ENCODE measurements at places on chromosomes 6 and 20.

DNA sequence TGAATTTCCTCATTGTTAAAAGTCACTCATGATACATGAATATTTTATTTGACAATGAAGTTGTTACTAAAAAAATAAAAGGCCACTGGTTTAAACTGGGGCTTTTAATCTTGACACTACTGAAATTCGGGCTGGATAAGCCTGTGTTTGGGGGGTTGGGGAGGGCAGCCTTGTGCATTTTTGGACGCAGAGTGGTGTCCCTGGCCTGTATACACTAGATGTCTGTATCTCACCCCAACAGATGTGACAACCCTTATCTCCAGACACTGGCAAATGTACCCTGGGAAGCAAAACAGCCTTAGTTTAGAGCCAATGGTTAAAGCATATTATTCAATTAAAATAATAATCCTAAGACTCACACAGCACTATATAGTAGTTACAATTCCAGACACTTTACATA is 24.8 kb downstream of the MAN1A1 start:
- DNase-seq: no peak

DNA sequence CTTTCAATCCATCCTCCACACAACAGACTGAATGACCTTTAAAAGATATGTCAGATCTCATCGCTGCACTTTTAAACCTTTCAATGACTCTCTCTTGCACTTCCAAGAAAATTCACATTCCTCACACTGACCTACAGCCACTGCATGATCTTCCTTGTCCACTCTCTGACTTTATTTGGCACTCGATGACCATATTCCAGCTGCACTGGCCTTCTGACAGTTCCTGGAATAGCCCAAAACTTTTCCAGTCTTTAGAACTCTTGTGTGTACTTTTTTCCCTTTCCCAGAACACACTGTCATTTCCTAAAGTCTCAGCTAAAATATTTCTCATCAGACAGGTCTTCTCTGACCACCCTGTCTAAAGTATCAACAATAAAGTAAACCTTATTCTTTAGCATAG is 174.6 kb downstream of the ADGRG6 start:
- no peak for DNase-seq

DNA sequence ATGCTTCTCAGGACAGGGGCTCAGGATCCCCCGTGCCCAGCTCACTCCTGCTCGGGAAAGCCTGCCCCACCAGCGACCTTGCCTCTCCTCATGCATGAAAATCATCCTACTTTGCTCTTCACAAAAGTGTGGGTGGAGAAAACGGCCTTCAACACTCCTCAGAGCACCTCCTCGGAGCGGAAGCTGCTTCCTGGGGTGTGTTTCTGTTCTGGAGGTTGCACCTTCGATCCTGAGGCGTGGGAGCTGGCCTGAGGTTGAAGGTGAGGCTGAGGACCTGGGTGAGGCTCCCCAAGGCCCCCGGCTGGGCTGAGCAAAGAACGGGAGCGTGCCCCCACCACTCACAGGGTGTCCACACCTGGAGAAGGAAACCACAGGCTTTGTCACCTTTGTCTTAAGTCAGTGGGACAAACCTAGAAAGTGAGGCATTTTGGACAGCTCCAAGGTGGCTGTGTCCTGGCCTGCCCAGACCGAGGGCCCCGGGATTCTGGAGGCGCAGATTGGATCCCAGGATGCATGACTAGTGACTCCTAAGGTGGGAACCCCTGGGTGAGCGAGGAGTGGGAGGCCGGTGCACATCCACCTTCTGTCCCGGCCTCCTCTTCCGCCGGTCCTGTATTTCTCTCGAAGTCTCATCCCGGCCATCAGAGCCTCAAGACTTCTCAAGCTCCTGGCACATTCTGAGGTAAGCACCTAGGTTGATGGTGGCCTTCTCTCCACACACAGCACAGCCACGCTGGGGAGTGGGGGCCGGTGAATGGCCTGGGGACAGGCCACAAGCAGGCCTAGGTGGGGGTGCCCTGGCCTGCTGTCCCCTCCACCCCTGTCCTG is 104.7 kb downstream of the TMEM242 start:
- DNase-seq: no peak

- no peak for DNase-seq
Observed at GRCh38 chr20:59207742-59208357, 44.2 kb downstream of the ZNF831 start.

- DNase-seq: no peak
Observed at GRCh38 chr6:169026175-169026574, 227.5 kb downstream of the THBS2 start.

- DNase-seq: no peak
Observed at GRCh38 chr6:11876934-11877433, 98.4 kb upstream of the ADTRP start.

- no peak for DNase-seq
Observed at GRCh38 chr6:26272171-26272637, 92.8 kb upstream of the BTN3A2 start.

GRCh38 chr6:111980143-111980542 is 73.8 kb upstream of the CCN6 start:
- DNase-seq: peak; percentile 42

DNA sequence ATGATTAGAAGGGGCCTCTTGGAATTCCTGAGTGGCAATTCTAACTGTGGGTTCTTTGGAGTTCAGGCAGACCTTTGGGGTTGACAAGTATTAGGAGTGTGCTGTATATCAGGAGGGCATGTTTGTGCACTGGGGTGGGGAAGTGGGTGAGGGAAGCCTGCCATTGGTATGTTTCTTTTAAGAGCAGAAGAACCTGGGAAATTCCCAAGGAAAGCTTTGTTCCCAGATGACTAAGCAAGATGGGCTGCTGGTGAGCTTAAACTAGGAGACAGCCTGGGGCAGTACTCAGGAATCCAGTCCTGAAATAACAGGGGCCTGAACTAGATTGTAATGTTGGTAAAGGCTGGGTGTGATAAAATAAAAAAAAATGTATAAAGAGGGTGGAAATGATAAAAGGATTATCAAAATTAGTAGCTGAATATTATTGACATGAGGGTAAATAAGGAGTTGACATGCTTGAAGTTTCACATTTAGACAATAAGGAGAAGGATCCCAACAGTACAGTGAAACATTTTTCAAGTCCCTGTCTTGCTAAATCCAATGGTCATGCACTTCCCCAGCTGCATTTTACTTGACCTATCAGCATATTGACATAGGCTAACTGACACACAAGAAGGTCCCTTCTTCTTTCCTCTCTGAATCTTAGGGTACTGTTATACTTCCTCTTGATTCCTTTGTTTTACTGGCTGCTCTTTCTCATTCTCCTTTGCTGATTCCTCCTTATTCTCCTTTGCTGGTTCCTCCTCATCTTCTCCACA is 18.4 kb upstream of the IFNGR1 start:
- DNase-seq: peak; percentile 59

DNA sequence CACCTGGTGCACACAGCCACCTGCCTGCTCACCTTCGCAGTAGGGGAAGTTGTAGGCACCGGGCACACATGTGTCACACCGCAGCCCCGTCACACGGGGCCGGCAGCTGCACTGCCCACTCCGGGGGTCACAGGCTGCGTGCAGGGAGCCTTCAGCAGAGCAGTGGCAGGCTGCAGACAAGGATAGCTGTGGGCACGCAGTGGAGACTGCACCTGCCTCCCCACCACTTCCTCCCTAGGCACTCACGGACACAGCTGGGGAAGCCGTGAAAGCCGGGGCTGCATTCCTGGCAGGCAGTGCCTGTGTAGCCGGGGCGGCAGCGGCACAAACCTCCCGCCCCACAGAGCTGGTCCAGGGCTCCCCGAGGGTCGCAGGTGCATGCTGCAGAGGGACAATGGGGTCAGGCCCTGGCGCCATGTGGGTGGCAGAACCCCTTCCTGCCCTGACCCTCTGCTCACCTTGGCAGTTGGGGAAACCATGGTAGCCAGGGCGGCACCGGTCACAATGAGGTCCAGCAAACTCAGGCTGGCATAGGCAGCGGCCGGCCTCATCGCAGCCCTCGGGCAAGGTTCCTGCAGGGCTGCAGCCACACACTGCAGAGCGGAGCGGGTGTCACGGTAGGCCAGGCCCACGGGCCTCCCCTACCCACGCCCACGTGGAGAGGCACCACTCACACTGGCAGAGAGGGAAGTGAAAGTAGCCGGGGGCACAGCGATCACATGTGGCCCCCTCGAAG is 29.4 kb downstream of the LAMA5 start:
- no peak for DNase-seq

GRCh38 chr6:13454286-13455221 is 32.8 kb downstream of the GFOD1 start:
- peak; percentile 53 for DNase-seq

- DNase-seq: no peak
Observed at GRCh38 chr6:32578962-32579361, 10.7 kb downstream of the HLA-DRB1 start.

DNA sequence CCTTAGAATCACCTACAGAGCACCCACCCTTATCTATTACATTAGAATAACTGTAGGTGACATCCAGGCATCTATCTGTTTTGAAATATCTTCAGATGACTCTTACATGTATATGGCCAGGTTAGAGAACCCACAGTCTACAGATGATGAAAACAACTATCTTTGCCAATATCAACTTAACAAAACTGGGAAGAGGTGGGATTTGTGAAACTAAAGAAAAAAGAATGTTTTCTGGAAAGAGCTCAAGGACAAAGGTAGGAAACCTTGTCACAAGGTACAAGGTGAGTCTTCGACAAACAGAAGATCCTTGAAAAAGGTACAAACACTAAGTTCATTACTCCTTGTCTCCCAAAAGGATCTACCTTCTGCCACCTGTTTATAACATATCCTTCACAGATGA is 47.0 kb upstream of the DST start:
- DNase-seq: no peak

DNA sequence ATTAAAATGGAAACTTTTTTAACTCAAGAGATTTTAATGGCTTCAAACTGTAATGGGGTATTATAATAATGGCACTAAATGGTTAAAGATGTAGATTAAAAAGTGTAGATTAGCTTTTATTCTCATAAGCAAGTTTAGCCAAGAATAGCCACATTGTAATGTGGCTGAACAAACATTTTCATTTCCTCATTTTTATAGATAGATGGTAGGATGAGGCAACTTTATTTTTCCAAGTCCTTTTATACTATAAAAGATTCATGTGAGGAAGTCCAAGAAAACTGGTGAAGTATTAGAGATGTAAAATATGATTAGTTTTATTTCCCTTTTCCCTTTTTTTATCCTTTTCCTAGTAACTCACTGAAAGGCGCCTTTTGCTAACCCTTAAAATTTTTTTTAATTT is 88.8 kb downstream of the ATRN start:
- no peak for DNase-seq

All from AG04450 (cell line).